ENCODE measurements at places on chromosomes 13 and 19.

GRCh38 chr13:100443998-100444328 lies 144.6 kb downstream of the GGACT start:
- DNase-seq, result no peak

GRCh38 chr19:31938675-31939074 lies 406.7 kb upstream of the ZNF507 start:
- no peak for DNase-seq

- DNase-seq, result no peak
These were observed 12.4 kb downstream of the GAS6 start for GRCh38 chr13:113851480-113851803.

DNA sequence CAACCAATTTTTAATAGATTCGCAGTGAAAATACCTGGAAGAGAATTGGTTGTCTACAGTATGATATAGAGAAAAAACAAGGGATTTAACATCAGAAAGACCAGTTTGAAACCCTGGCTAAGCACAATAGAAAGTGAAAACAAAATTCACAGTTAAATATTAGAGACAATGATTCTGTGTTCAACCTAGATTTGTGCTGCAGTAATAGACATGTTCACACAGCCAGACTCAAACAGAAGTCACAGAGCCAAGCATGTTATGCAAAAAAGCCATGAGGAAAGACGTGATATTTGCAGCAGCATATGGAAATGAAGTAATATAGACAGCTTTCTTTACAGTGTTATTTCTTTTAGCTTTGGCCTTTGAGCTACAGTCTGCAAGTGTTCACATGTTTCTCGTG lies 48.1 kb downstream of the SCEL start:
- no peak for DNase-seq

All from HTR-8/SVneo (cell line).